ENCODE measurements at places on chromosomes 5 and 9. TPM values are rescaled to one million over a fixed set of nuclear protein-coding genes. Genes with fewer than 3 reads are reported as not detected.

DNA sequence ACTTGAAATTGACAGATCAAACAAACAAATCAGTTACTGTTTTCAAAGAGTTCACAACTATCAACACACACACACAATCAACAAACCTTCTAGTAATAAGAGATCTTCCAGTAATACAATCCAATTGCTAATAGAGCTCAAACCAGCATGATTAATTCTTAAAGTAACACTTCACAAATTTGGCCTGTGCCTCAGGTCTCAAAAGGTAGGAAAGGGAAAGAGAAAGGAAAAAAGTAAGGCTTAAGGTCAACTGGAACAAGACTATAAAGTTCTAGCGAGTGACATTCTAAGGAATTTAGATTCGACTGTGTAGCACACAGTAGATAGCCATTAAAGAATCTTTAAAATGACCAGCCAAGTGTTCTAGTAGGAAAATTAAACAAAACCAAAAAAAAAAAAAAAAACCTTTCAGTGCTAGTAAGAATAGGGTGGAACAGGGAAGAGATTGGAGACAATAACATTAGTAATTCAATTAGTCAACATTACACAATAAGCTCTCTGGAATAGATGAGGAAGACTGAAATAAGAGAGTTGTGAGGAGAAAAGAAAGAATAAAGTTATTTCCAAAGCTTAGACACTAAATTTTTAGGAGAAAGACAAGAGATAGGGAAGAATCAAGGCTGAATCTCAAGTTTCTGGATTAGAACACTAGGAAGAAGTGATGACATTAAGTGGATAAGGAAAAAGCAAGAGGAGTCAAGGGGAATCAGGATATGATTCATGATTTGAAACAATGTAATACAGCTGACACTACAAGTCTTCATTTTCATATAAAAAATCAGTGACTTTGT, 86.1 kb downstream of the FBXL17 start:
- no peak for DNase-seq

DNA sequence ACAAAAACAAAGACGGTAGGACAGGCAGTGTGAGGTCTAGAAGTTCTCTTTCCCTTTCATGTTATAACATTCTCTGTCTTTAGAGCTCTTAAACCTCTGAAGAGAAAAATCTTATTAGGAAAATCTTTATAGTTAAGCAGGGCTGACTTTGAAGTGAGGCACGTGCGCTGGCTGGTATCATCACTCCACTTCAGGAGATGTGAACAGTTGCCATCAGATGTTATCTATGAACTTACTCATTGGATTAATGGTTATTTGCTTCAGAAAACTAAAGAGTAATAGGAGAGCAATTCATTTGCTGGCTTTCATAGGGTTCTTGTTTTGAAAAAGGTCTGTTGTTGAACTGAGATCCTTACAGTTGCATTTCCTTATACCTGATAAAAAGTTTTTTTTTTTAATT, 25.7 kb downstream of the LRRTM2 start:
- no peak for DNase-seq

GRCh38 chr9:131621551-131622358, 76.4 kb downstream of the PRRT1B start:
- DNase-seq: no peak

DNA sequence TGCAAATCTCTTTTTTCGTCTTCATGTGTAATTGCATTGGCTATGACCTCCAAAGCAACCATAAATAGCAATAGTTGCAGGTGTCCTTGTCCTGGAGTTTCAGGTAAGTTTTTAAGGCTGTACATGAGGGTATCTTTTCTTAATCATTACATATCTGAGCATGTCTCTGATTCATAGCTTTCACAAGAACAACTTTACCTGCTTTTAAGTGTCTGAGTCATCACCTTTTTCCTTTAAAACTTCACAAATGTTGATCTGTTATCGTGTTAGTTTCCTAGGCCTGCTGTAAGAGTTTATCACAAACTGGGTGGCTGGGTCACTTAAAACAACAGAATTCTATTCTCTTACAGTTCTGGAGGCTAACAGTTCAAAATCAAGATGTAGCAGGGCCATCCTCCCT, 13.8 kb downstream of the GARNL3 start:
- no peak for DNase-seq

GRCh38 chr9:119793218-119793617, 424.0 kb upstream of the BRINP1 start:
- no peak for DNase-seq

DNA sequence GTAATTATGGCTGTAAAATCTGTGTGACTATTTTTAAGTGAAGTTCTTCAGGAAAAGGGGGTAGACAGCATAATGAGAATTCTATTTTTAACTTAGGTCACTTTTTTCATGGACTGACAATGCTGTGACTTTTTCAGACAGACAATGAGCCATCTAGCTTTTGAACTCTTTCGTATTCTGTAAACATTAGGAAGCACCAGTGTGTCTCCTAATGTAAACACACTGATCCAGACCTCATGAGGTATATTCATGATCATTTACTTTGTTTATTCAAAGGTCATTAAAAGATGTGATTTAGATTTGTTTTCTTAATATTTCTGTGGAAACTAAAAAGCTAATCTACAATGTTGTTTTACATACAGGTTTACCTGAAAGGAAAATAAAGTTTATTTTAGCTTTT, 352.6 kb downstream of the ADGRV1 start:
- no peak for DNase-seq

SOX30 gene
- 0.13 TPM for total RNA-seq

FAM81B gene
- total RNA-seq: not detected

MFAP3 gene
- 41.3 TPM for total RNA-seq

LHX3 gene
- total RNA-seq: not detected

ADCY2 gene
- total RNA-seq: 10.0 TPM

All from sciatic nerve (tissue), 2 donors.